Coronary artery (tissue), 2 donors: ENCODE measurements at places on chromosomes 5 and 9.
A peak's percentile ranks its signal among the peaks of the same experiment; 100 is the strongest.

- no peak for DNase-seq
Observed at GRCh38 chr5:83220331-83220730, 143.0 kb downstream of the XRCC4 start.

DNA sequence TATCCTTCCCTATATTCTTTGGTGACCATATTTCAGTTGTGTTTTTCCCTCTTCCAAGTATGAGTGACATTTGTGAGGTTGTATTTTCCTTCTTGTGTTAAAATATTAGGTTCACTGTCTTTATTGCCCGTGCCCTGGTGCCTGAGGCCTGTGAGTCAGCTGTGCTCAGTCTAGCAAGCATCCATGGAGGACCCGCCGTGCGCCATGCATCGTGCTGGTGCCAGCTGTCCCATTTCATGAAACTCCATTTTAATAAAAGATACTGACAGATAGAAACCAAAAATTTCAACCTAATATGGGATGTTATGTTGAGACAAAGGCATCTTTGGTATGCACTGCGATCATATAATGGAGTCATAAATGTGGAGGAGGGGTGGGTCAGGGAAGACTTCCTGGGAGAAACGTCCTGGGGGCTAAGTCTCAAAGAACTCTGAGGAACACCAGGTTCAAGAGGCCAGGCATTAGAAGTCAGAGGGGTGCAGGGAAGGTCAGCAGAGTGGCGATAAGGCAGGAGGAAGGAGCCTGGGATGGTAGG, 34.0 kb upstream of the FGF1 start:
- no peak for DNase-seq

- DNase-seq: no peak
Observed at GRCh38 chr9:105438141-105438806, 9.6 kb upstream of the FSD1L start.

DNA sequence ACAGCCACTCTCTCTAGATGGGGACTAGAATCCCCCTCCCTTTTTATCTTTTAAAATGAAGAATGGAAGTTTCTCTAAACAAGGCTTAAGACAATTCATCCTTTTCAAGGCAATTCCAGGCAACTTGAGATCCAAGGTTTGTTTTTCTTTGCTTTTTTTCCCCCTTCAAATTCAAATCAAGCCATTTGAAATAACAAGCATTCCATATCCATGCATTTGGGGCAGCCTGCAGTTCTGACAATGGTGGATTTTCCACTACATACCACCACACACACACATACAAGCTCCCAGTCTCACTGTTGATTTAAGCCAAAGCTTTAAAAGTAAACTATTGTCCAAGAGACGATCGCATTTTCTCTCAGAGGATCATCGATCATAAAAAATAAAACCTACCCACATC, 424 bp downstream of the INSYN2B start:
- no peak for DNase-seq

DNA sequence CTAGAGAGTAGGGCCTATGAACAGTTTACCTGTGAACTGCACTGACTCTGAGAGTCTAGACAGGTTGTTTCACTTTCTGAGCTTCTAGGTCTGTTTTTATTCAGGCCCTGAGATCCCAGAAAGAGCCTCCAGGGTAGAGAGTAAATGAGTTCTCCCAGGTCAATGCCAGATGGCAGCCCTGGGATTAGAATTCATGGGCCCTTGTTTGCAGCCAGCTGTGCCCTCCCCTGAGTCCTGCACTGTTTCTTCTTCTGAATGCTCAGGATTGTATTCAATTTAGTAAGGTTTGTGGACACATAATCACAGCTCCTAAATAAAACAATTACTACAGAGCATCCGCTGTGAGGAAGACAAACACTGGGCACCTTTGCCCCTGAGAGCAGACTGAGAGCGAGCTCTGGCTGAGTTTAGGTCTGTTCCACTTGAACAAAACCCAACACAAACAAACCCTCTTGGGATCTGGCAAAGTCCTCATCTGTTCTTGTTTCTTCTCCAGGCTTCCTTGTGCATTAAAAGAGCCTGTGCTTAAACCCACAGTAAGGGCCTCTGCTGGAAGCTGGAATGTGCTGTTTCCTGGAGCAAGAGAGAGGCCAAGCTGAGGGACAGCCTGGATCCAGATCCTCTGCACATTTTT, 29.9 kb downstream of the FAM219A start:
- no peak for DNase-seq

- no peak for DNase-seq
Observed at GRCh38 chr9:12194731-12195130, 498.5 kb upstream of the TYRP1 start.

GRCh38 chr5:111887706-111888105, 130.7 kb upstream of the NREP start:
- DNase-seq: no peak

DNA sequence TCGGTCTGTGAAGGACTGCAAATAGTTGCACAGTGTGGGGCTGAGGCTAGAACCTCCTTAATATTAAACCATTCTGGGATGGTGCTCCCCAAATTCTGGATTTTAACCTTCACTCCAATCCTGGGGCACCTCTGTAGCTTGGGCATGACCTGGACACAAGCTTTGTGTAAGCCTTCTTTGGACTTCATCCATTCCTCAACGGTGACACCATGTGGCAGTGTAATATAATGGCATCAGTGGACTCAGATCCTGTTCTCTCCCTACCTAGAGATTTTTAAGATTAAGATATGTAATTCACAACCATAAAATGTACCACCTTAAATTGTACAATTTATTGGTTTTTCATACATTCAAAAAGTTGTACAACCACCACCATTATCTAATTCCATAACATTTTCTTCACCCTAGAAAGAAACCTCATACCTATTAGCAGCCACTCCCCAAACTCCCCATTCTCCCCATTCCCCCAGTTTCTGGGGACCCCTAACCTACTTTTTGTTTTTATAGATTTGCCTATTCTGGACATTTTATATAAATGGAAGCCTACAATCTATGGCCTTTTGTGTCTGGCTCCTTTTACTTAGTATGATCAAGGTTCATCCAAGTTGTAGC, 4.8 kb upstream of the PLGRKT start:
- DNase-seq: no peak

DNA sequence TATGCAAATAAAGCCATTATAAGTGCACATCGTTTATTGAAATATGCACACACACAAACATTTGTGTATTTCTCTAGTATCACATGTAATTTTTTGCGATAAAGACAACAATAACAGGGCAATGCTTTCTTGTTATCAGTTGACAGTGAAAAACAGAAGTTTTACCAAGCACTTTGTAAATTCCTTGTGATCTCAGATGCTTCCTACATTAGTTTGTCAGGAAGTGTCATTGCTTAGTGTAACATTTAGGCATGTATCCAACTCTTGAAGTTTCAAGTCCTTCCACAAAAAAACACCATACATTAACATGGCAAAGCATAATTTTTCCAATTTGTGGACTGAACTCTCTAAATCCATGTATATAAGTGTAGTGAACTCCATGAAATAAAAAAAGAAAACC, 46.4 kb downstream of the MOCS2 start:
- DNase-seq: no peak

- DNase-seq: no peak
Observed at GRCh38 chr9:88011005-88011766, 36.9 kb upstream of the CDK20 start.

- DNase-seq: peak; percentile 63
Observed at GRCh38 chr9:91156451-91157234, 205.1 kb downstream of the AUH start.

- no peak for DNase-seq
Observed at GRCh38 chr9:649128-650074, 192.1 kb upstream of the DMRT1 start.

DNA sequence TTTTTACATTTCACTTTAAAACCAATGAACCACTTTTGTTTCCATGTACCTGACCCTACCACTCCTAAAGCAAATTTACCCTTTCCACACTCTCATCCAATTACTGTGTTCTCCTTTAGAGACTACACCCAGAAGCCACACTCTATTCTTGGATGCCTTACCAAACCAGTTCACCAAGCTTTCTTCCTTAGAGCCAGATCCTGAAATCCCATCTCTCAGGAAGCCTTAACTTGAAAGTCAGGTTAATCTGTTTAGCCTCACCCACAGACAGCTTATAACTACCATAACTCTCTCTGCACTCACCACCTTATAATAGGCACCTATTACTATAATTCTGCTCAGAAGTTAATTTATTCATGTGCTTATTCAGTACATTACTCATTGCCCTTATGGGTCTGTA, 4.3 kb downstream of the CSNK1A1 start:
- DNase-seq: no peak

DNA sequence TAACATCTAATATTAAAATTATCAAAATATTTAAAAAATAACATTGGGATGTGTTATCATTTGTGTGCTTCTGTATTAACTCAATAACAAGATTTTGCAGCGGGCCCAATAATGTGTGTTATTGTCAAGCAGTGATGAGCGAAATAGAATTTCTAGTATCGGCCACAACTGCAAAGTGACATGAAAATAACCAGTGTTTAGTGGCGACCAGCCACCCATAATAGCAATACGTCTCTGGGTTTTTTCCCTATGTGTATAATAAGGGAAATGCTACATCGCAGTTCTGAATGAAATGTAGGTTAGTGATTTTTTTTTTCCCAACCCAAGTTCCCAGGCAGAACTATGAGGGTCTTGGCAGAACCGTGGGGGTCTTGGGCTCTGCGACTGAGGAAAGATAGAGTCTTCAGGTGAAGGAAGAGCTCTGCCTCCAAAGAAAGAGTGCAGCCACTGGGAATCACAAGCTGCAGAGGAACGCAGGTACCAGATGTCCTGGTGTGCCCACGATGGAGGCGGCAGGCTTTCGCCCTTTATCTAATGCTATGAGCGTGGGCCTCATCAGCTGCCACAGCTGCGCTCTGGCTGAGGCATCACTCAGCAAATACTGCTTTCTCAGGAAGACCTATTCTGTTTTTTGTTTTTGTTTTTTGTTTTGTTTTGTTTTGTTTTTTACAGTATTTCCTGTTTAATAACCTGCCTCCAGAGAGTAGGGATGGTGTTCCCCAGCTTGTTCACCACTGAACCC, 235.0 kb downstream of the ROR2 start:
- DNase-seq: no peak

DNA sequence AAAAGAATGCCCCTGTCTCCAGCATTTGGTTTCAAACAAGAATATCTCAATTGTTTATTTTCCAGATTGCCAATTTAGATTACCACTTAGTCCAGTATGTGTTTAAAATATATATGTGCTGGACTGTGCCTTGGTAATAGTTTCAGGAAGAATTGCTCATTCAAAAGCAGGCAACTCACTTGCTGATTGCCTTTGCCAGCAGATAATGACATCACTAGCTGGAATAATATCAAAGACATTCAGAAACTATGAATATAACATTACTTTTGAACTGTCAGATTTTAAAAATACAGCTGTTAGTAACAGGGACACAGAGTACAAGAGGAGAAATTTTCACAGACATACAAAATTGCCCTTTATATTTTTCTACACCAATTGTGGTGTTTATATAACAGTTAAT, 96.0 kb upstream of the ITGA2 start:
- DNase-seq: no peak

DNA sequence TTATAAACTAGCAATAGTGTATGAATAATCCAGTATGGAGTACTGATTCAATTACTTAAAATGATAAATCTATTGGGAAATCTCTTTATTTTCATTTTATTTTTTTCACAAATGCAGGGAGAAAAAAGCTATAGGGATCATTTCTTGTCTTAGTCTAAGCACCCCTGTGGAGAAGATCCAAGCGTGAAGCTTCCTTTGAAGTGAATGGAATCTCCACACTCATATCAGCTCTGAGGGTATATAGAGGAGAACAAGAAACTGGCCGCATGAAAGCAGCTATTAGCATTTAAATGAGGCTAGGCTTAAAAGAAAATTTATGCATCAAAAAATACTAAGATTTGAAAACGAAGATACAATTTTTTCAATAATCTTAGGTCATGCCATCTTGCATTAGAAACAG, 12.9 kb upstream of the PAM start:
- no peak for DNase-seq

DNA sequence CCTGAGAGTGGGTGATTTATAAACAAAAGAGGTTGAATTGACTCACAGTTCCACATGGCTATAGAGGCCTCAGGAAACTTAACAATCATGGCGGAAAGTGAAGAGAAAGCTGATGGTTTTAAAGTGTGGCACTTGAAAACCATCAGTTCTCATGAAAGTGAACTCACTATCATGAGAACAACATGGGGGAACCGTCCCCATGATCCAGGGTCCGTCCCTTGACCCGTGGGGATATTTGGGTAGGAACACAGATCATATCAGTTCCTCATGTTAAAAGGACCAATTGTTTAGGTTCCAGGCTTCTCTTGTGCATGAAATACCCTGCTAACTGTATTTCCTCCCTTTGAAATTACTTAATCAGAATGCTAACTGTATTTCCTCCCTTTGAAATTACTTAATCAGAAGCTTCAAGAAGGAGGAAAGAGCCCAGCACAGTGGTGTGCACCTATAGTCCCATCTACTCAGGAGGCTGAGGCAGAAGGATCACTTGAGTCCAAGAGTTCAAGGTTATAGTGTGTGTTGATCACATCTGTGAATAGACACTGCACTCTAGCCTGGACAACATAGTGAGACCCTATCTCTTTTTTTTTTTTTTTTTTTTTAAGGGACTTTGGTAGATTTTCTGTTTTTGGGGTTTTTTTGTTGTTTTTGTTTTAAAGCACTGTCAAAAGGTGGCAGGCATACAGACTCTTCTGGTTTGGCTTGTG, 24.8 kb downstream of the TTC1 start:
- DNase-seq: no peak

GRCh38 chr9:126453156-126453963, 126.7 kb downstream of the MVB12B start:
- peak; percentile 33 for DNase-seq

DNA sequence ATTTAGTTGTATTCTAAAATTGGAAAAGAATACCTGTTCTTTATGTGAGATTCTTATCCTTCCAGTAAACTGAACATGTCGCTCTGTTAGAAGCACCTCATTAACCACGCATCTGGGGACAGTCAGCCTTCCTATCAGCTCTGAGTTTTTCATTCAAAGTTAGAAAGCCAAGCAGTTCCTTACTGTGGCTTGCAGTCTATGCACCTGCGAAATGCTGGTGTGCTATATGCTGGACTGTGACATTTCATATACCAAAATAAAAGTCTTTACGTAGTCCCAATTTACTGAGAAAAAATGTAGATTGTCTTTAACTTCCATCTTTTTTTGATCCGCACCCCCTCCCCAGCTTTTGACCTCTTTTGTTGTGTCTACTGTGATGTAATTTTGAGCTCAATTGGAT, 4.3 kb downstream of the ANP32B start:
- no peak for DNase-seq

DNA sequence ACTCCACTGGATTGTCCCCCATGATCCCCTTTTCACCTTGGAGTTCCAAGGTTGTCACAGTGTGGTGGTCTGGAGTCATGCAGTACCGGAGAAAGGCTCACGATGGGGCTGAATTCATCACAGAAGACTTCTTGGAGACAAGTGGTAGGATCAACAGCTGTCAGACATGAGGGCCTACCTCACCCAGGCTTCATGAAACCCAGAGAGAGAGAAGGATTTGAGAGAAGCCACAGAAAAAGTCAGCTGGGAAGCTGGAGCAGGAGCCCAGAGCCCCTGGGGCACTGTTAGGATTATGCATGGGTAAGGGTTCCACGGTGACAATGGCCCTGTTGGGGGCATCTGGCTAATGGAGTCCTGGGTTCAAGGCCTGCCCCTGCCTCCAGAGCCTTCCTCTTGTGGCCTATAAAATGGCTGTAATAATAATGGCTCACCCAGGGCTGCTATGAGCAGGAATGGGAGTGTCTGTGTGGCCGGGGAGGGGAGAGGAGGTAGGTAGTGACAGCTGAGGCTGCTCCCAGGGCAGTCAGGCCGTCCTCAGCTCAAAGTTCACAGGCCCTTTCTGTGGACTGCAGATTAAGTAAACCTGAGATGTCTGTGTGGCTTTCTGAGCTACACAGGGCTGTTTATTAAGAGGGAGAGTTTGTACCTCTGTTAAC, 910 bp downstream of the TRIM14 start:
- no peak for DNase-seq

- no peak for DNase-seq
Observed at GRCh38 chr5:32362527-32362926, 49.8 kb upstream of the MTMR12 start.
